ENCODE measurements at places on chromosomes 7 and 10.

DNA sequence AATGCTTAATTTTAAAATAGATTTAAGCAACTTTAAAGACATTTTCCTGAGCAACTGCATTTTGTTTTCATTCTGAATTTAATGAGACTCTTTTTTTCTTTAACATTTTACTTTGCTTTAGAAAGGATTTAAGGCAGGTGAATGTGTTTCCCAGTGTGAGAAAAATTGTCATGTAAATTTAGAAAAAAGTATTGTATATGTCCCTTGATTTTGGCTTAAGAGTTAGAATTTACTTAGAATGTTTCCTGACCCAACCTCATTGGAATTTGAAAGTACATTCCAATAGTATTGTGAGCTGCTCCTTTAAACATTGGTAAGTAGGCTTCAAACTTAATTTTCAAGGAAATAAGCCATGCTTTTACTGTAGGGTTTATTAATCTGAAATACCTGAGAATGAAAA, 110.2 kb downstream of the PTEN start:
- no peak for DNase-seq

DNA sequence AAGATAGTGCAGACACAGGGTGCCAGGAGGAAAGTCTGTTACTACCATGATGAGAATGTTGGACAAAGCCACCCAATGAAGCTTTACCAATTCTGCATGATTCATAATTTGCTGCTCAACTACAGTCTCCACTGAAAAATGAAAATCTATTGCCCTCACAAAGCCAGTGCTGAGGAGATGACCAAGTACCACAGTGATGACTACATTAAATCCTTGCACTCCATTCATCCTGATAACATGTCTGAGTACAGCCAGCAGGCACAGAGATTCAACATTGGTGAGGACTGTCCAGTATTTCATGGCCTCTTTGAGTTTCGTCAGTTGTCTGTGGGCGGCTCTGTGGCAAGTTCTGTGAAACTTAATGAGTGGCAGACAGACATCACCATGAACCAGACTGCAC, 144.0 kb downstream of the PLCE1 start:
- DNase-seq: no peak

DNA sequence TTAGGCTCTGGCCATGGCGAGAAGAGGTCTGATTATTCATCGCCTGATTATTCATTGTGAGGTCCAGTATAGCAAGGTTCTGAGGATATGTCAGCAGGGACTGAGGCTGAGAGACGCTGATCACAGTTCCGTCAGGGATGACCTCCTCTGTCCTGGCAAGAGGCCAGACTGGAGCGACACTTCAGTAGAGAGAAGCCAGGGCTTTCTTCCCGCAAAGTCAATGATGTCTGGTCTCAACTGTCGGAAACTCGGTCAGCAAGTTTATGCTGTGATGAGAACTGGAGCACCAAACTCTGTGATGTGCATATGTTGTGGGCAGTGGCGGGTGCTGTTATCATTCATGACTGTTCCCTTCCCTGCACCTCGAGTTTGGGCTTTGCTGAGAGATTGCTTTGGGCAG, 29.0 kb upstream of the GNA12 start:
- no peak for DNase-seq

DNA sequence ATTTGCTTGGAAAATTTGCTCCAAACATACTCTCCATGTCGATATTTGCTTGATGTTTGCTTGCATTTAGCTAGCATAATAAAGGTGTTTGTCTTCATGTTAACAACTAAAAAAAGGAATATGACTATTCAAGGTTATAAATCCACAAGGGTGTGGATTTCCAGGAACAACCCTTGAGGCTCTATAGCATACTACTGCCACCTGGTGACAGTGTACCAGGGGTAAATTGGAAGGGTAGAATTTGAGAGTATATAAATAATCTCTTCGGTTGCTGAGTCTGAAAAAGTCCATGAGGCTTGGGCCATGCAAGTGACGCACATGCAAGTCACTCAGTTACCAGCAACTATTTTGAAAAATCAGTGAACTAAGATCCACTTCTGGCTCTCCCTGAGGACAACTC, 68.4 kb downstream of the SLIT1 start:
- no peak for DNase-seq

GRCh38 chr7:51847461-51848134, 531.0 kb upstream of the COBL start:
- DNase-seq: no peak

DNA sequence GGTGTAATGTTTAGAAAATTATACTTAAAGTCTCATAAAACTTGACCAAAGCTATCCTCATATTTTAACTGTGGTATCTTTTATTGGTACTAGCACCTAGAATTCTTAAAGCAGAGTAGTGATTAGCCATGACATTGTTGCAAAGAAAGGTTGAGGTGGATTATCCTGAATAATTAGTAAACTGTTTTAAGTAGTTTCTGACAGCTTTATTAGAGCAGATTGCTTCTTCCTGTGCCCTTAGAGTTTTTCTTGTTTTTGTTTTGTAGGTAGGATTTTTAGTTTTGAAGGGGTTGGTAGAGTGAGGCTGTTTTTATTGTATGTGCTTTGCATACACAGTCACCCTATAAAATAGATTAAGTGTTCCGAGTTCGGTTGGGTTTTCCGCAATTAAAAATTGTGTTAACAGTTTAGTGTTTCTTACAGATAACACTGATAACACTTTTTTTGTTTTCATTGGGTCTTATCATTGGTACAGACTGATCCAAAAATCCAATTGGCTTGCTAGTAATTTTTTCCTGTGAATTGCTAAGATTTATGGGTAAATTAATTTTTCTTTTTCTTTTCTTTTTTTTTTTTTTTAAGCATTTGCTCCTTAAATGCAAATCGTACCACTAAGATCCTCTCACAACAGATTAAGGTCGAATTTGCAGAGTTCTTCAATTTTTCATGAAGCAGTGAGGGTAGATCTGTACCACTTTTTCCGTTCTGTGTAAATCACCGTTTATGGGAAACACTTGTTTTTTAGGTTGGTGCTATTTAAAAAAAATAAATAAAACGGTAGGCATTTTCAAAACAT, 2.1 kb upstream of the PBLD start:
- DNase-seq: no peak

DNA sequence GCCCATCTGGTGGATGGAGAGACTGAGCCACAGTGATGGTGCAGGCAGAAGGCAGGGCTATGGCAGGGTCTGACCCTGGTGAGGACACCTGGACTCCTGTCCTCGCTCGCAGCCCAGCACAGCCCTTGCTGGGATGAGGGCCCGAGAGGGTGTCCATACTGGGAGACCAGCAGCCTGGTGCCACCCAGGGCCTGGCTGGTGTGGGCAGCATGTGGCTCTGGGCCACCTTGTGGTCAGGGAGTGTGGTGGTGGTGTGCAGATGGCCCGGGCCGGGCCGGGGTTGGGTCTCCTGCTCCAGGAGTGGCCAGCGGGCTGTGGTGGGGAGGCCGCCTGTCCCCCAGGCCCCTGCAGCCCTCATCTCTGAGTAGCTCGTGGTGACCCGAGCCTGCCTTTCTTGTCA, 14.9 kb downstream of the ADCY1 start:
- DNase-seq: no peak

- no peak for DNase-seq
Observed at GRCh38 chr10:44689368-44689767, 221.8 kb upstream of the TMEM72 start.

- no peak for DNase-seq
Observed at GRCh38 chr10:5560142-5560816, 35.5 kb downstream of the CALML3 start.

DNA sequence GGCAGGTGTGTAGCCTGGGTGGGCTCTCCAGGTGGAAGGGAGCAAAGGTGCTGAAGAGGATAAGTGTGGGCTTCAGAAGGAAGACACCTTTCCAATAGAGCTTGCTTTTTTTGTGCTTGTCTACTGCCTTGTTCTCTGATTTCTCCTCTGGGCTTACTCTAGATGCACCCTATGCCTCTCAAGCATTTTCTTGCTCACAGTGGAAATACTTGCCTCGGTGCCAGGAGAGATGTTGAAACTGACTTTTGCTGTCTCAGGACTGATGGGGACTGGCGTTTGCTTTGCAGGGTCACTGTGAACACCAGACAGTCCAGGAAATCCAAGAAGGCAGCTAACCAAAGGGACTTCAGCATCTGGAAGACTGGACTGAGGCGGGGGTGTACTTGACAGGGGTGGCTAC, 187.9 kb downstream of the SNX10 start:
- DNase-seq: no peak

GRCh38 chr7:80949449-80949848, 30.6 kb upstream of the SEMA3C start:
- no peak for DNase-seq

DNA sequence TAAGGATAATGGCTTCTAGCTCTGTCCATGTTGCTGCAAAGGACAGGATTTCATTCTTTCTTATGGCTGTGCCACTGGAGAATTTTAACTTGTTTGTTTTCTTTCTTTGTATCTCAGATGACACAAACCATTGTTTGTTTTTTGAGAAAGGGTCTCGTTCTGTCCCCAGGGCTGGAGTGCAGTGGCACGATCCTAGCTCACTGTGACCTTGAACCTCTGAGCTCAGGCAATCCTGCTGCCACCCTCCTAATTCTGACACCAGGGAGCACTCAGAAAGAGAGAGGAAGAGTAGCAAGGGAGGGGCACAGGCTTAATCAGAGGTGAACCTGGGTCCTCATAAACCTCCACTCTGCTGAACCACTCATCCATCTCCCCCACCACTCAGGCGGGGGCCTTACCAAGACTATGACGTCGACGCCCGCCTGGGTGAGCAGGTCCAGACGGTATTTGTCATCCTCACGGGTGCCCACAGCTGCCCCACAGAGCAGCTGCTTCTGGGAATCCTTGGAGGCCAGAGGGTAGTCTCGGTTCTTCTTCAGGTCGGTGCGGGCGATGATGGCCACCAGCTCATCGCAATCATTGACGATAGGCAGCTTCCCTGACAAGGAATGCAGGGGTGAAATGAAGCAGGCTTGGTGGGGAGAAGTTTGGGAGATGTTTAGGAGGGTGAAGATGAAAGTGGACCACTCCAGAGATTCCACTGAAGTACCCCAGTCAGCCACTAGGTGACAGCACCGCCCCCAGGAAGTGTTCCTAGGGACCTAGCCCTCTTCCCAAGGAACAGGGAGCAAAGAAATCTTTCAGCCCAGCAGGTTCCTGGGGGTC, 11.6 kb downstream of the IMPDH1 start:
- no peak for DNase-seq

GRCh38 chr7:72503644-72504043, 91.5 kb upstream of the CALN1 start:
- no peak for DNase-seq

All from pulmonary artery endothelial cell (primary cell).